ENCODE measurements at places on chromosomes 6 and 20.

DNA sequence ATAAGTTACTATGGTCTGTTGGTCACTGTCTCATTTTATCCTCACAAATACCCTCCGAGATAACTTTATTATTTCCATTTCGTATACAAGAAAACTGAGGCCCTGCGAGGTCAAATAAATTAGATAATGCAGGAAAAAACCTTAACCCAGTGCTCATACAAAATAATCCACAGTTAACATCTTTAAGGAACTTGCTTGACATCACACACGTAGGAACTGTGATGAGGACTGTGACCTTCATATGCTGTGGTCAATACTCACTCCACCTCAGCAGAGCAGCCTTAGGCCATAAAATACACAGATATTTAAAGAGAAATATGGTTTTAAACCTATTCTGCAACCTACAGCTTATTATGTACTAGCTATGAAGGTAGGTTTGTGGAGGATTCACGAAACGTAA, 34.3 kb downstream of the PRDM1 start:
- no peak for DNase-seq

GRCh38 chr6:88089708-88090107, 42.1 kb downstream of the SPACA1 start:
- DNase-seq, result no peak

DNA sequence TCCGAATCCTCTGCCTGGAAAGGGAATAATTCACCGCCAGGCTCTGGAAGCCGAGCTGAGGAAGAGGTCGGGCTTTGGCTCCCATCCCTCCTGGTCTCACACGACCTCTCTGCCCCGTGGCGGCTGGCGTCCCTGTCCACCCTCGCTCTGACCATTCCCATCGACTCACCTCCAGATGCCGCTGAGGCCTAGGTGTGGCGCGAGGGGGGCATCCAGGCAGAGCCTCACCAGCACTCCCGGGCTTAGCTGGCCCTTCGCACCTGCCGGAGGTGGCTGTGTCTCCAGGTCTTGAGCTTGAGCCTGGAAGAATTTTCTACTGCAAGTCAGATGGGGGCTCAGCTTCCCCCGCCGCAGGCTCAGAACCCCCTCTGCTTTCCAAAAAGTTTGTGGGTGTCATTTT, 28.5 kb upstream of the SMOC2 start:
- no peak for DNase-seq

DNA sequence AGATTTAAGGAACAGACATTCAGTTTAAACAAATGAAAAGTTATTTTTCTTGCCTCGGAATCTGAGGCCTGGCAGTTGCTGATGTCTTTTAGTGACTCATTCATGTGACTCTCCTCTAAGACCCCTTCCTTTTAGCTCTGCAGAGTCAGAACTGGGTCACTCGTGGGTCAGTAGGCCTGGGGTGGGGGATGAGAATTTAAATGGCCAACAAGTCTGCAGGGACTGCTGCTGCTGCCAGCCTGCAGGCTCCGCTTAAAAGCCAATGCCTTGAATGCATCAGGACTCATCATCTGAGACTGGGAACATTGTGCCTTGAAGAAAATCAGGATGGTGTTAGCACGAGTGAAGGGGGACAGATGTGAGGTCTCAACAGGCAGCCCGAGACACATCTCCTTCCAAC, 404.3 kb downstream of the CDH26 start:
- no peak for DNase-seq

GRCh38 chr6:88910922-88911778, 52.3 kb downstream of the RNGTT start:
- no peak for DNase-seq

DNA sequence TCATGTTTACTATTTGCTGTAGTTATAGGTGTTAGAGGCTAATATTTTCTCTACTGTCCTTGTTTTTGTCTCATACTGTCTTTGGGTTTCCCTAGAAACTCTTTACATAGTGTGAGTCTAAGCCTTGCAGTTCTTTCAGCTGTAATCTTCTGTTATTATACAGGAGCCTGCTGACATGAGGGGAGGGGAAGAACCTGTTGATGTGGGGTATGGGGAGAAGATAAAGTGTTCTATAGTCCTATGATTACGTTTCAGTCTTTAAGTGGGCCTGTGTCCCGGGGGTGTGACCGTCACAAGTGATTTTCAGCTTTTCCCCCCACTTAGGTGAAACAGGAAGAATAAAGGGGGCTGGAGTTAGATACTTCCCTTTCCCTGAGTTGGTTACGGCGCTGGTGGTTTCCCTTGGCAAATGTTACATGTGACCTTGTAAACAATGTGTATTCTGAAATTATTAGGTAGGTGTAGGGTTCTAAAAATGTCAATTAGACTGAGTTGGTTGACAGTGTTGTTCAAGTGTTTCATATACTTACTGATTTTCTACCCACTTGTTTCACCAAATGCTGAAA, 41.3 kb downstream of the REV3L start:
- DNase-seq, result no peak

DNA sequence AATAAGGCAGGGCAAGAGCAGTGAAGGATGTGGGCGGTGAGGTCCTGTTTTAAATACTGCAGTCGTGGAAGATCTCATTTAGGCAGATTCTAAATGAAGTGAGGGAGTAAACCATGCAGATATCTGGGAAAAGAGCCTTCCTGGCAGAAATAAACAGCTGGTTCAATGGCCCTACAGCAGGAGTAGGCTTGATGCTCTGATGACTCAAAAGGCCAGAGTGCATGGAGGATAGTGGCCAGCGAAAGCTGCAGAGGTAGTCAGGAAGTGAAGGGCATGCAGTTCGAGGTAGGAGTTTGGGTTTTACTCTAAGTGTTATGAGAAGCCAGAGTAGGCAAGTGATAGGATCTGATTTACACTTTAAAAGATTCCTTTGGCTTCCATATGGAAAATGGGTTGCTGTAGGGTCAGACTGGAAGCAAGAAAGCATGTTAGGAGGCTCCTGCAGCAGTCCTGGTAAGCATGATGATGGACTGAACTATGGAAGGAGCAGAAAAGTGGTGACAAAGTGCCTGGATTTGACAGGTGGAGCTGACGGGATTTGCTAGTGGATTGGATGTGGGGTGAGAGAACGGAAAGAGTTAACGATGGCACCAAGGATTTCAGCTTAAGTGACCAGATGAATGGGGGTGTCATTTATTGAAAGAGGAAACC, 150.0 kb downstream of the GJA10 start:
- no peak for DNase-seq

DNA sequence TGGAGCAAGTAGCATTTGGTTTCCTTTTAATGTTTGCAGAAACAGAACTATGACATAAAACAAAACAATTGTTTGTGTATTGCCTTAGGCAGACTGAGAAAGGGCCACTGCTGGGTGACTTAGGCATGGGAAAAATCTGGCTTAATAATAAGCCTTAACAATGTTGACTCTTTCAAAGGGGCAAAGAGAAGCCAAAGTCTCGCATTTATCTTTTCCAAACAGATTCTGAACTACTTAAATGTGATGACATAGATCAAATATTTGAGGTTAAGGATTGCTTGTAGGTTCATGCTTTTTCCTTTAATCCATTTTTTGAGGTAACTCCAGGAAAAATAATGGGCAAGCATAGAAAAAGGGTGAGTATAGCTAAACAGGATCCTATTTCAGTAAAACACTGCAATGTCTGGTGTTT, 39.6 kb downstream of the ADAT2 start:
- DNase-seq, result no peak

All from stimulated activated CD8-positive, alpha-beta memory T cell treated with anti-CD3 and anti-CD28 coated beads, Interleukin-7, amount 100 ng/mL, for 24 hours (primary cell).